ENCODE measurements at places on chromosomes 4 and X.

- DNase-seq = peak; percentile 40
Measured at GRCh38 chr4:17511509-17511949, 361 bp downstream of the QDPR start.

- no peak for DNase-seq
Measured at GRCh38 chrX:132668178-132668577, 179.3 kb upstream of the MBNL3 start.

- DNase-seq = no peak
Measured at GRCh38 chr4:162201673-162202072, 37.9 kb upstream of the FSTL5 start.

DNA sequence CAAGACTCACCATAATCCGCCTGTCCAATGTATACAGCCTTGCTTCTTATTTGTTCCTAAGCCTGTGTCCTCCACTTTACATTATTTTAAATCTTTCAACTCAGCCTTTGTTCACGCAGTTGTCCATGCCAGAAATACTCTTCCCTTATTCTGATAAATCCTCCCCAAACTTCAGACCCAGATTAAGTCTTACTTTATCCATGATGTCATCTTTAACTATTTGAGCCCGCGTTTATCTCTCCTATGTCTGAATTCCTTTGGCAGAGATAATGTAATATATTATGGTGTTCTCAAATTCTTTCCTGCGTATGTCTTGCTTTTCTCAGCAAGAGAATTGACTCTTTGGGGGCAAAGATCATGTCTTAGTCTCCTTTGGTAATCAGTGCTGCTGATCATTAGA, 129.6 kb downstream of the LUZP4 start:
- DNase-seq = no peak

DNA sequence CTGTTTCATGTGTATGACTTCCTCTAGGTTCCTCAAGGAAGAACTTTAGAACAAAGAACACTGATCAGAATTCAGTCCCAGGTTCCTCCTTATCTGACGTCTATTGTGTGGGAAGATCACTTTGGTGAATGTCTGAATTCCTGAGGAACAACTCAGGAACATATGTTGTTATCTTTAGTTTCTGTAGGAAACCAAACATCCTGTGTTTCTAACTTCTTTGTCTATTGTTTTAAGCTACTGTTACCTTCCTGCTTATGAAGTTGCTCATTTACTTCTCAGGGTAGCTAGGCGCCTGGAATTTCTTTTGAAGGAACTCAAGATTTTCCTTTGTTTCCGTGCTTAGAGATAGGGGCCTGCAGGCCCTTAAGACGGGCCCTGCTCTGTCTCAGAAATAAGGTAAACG, 46.2 kb downstream of the MAGEB5 start:
- no peak for DNase-seq

DNA sequence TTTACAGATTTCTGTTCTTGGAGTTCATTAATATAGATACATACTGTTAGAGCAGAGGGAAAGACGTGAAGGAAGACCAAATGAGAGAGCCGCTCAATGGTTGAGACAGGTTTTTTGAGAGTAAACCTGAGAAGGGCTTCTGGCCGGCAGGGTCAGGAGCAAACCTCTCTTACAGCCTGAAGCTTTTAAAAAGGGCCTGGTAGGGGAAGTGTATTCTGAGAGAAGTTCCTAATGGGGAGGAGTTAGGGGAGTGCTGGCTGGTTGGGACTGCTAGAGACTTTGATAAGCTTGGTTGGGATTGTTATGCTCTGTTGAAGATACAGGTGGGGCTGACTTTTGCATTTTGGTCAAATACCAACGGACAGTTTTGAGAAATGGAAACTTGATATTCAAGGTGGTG, 186.8 kb upstream of the PABPC4L start:
- DNase-seq = no peak

Measured in HuH-7 (cell line).